Activated T-cell treated with anti-CD3 and anti-CD28 coated beads, Interleukin-2, amount 50 U/mL, for 72 hours (primary cell): ENCODE measurements at places on chromosomes 5 and 9. TPM values are rescaled to one million over a fixed set of nuclear protein-coding genes. Genes with fewer than 3 reads are reported as not detected.

GRCh38 chr9:75088646-75089372, 495 bp downstream of the OSTF1 start:
- peak overlapping the region; percentile 84 for H3K27ac ChIP-seq
- DNase-seq = peak; percentile 29
- no peaks in the 10 kb centered on the region for H3K27me3 ChIP-seq
- H3K4me3 ChIP-seq = peak overlapping the region; percentile 92
- peaks cover 2% of the 10 kb centered on the region for H3K36me3 ChIP-seq

DNA sequence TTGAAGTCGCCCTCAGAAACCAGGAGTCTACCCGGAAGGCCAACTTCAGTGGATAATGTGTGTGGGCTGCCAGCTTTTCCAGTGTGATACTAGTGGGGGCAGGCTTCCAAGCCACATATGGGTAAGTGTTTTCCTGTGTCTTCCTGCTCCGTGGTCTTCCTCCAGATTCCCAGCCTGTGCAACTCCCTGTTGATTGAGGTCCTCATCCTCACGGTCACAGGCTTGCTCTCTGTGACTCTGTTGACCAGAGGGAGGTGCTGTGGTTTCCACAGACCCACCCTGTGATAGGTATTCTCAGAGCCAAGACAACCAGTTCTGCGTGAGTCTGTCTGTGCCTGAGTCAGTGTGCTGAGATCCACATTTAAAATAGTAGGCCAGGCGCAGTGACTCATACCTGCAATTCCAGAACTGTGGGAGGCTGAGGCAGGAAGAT, 388.0 kb upstream of the IRX2 start:
- H3K27me3 ChIP-seq = no peaks in the 10 kb centered on the region
- H3K4me1 ChIP-seq = no peaks in the 10 kb centered on the region
- no peak for DNase-seq
- no peaks in the 10 kb centered on the region for H3K36me3 ChIP-seq

- peaks cover 8% of the 10 kb centered on the region for H3K4me1 ChIP-seq
- no peak overlapping the region for H3K27ac ChIP-seq
- no peaks in the 10 kb centered on the region for H3K36me3 ChIP-seq
- peaks cover 1% of the 10 kb centered on the region for H3K27me3 ChIP-seq
- H3K4me3 ChIP-seq = no peak overlapping the region
These were observed 8.3 kb downstream of the CRB2 start for GRCh38 chr9:123364241-123364824.

The TMEM38B gene
- 13.6 TPM for total RNA-seq

The SPATA31C1 gene
- not detected for total RNA-seq
